ENCODE measurements at places on chromosomes 6 and 20.
A peak's percentile ranks its signal among the peaks of the same experiment; 100 is the strongest.

GRCh38 chr20:24001712-24002405 lies 13.3 kb upstream of the GGTLC1 start:
- no peak for DNase-seq

GRCh38 chr6:71364889-71365542 lies 76.4 kb downstream of the OGFRL1 start:
- DNase-seq: no peak

GRCh38 chr20:1803932-1804501 lies 91.2 kb upstream of the SIRPA start:
- no peak for DNase-seq

DNA sequence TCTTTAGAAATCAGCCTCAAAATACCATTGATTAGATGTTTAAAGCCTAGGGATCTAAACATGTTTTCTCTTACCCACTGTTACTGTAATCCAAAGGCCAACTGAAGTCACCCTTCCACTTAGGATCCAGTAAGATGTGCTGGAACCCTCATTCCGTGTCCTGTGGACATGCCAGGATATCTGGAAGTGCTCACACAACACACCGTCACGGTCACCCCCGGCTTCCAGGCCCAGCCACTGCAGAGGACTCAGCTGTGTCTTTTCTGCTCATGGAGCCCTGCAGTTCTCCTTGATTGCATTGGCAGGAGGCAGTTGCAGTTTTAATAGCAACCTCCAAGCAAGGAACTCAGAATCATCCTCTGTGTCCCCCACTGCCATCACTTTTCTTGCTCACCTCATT lies 93.3 kb downstream of the CAP2 start:
- DNase-seq: no peak

GRCh38 chr6:90424580-90424979 lies 127.9 kb upstream of the BACH2 start:
- DNase-seq: no peak

DNA sequence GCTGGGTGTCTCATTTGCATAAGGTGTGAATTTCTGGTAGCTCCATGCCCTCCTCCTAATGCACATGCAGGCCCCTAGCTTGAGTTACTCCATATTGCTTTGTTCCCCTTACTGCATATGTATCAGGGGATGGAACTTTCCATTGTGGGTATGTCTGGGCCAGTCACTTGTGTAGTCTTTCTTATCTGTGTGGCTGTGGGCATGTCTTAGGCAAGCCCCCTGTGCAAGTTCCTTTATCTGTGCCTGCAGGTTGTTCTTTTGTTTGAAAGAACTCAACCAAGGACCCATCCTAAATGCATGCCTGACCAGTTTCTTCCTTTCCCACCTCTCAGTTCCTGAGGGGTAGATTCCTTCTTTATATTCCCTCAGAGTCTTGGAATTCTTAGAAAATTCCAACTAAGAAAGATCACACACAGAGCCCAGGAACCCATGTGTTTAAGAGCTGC lies 23.6 kb downstream of the MBOAT1 start:
- no peak for DNase-seq

DNA sequence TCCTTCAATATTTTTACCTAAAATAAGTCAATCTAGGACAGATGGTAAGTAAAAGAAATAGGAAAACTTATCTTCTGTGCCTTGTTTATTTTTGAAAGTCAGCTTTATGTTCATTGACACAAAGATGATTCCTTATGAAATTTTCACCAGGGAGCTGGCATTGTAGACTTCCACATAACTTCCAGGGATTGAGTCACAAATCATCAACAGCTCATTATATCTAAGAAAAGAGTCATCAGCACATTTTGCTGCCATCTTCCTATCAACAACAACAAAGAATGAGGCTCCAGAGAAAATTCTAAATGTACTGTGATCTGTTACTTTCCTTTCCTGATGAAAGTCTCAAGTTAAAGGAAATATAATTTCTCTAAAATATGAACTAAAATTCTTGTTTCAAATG lies 48.5 kb downstream of the CFAP61 start:
- DNase-seq: no peak

GRCh38 chr6:35496036-35496840 lies 641 bp downstream of the TEAD3 start:
- no peak for DNase-seq

DNA sequence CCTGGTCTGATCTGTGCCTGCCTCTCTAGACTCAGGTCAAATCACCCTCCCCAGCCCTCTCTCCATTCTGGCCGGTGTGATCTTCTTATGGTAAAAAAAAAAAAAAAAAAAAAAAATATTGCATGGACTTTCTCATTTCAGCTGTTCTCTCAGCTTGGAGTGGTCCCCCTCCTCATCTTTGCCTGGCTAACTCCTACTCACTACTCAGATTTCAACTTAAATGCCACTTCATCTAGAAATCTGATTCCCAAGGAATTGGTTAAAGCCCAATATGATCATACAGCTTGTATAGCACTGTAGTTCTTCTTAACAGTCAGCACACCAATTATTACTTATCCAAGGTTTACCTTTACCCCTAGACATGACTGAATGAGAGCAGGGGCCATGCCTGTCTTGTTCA lies 105.9 kb upstream of the CARMIL1 start:
- no peak for DNase-seq

DNA sequence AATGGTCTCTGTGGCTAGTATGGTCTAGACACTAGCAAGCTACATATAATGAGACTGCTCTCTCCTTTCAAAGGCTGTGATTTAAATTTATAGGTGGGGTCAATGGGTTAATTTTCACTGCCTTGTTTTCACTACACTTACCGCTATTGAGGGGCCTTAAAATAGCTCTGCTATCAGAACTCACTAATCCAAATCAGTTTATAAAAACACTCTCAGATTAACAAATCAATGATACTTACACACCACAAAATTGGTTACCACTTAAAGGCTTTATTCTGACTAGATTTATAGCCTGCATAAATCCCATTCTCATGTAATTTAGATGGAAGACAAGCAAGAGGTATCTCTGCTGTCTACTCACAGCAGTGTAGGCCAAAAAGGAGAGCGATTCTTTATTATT lies 313.0 kb upstream of the AGPAT4 start:
- DNase-seq: no peak

- DNase-seq: no peak
These were observed 38.7 kb upstream of the DSP start for GRCh38 chr6:7502743-7503142.

DNA sequence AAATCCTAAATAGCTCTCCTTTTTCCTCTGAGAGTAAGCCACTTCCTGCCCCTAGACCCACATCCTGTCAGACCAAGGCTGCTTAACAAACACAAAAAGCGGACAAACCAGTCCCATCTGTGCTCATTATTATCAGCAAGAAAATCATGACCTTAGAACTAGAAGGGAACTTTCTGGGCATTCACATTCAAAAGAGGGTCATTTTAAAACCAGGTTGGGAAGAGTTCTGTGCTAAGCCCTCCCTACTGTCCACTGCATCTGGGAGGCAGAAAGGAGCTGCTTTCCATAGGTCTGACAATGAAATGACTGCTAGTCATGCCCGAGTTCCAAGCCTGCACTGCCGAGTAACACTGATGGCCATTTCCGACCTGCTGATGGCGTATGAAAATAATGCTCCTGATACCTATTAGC lies 15.4 kb downstream of the EZR start:
- peak; percentile 34 for DNase-seq

- DNase-seq: no peak
These were observed 25.4 kb downstream of the SLC17A9 start for GRCh38 chr20:62977613-62978560.

- no peak for DNase-seq
These were observed 73.3 kb downstream of the PCSK2 start for GRCh38 chr20:17300113-17300512.

DNA sequence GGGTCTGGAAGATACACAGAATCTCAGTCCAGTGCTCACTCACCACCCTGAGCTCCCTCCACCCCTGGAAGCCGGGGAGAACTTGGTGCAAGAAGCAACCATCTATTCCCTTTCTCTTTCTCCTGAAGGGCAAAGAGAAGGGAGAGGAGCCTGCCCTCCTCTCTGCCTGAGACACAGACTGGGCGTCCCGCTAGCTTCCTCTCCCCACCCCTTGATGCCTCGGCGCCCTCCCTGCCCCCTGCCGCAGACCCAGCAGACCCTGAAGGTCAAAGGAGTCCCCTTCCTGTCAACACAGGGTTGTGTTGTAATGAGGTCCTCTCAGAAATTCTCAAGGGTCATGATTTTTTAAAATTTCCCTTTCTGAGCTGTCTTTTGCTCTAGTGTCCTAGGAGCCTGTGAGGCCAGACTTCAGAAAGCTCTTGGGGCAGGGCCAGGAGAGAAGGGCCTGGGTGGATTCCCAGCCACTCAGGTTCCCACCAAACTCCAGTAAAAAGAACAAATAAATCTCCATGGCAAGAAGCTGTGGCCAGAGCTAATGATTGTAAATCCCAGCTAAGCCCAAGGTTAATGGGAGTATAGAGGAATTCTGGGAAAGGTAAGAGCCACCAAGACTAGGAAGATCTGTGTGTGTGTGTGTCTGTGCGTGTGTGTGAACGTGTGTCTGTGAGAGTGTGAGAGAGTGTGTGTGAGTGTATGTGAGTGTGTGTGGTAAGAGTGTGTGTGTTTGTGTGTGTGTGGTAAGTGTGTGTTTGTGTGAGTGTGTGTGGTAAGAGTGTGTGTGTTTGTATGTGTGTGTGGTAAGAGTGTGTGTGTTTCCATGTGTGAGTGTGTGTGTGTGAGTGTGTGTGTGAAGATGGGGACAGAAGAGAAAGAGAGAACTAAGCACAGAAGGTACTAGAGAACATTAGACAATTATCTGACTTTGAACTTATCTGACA lies 1.1 kb upstream of the JPH2 start:
- DNase-seq: no peak

- peak; percentile 9 for DNase-seq
These were observed 593.4 kb upstream of the JAG1 start for GRCh38 chr20:11267131-11267761.

DNA sequence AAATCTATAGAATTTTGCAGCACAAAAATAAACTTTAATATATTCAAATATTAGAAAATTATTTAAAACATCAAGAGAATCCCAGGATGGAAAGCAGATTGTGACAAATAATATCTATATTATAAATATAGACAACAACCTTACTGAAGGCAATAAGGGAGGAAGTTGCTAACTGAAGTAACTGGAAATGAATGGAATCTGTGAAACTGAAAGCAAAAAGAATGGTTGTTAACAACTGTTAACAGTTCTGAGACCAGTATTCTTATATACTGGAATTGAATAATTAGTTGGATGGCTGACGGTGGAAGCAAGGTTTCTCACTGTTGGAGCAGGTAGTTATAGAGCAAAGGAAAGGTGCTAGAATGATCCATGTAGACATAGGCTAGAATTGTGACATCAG lies 220.4 kb downstream of the PLCB1 start:
- no peak for DNase-seq

DNA sequence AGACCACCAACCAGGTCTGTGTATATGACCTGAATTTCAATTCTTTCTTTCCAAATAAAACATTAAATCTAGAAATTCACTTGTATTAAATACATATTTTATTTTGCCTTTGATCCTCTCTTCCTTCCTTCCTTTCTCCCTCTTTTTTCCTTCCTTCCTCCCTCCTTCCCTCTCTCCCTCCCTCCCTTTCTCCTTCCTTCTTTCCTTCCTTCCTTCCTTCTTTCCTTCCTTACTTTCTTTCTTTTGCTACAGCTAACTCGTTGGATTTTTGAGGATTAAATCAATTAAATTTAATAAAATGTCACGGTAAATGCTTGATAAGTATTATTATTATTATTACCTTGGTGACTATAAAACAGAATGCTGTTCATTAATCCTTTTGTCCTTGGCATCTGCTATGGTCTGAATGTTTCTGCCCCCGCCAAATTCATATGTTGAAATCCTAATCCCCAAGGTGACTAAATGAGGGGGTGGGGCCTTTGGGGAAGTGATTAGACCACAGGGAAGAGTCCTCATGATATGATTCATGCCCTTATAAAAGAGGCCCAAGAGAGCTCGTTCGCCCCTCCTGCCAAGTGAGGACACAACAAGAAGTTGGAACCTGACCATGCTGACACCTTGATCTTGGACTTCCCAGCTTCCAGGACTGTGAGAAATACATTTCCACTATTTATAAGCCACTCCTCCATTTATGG lies 67.6 kb upstream of the BTBD3 start:
- DNase-seq: no peak

GRCh38 chr20:12152996-12153395 lies 235.3 kb downstream of the BTBD3 start:
- no peak for DNase-seq

- no peak for DNase-seq
These were observed 90.5 kb upstream of the VGLL2 start for GRCh38 chr6:117174835-117175360.

GRCh38 chr6:95423331-95423730 lies 154.0 kb upstream of the MANEA start:
- no peak for DNase-seq

- no peak for DNase-seq
These were observed 20.9 kb downstream of the CCNC start for GRCh38 chr6:99547526-99547925.

GRCh38 chr6:82178077-82178758 lies 69.3 kb downstream of the IBTK start:
- DNase-seq: peak; percentile 54

- no peak for DNase-seq
These were observed 45.8 kb downstream of the ANKEF1 start for GRCh38 chr20:10080574-10080973.

GRCh38 chr6:154441995-154442310 lies 68.5 kb downstream of the CNKSR3 start:
- no peak for DNase-seq

- no peak for DNase-seq
These were observed 2.4 kb downstream of the OSER1 start for GRCh38 chr20:44208165-44208564.

- no peak for DNase-seq
These were observed 22.9 kb downstream of the SAYSD1 start for GRCh38 chr6:39092124-39092523.
